NCI-H524 (cell line): ENCODE measurements at places on chromosomes 4 and X.

GRCh38 chr4:133129237-133129636, 19.9 kb upstream of the PCDH10 start:
- no peak for DNase-seq

DNA sequence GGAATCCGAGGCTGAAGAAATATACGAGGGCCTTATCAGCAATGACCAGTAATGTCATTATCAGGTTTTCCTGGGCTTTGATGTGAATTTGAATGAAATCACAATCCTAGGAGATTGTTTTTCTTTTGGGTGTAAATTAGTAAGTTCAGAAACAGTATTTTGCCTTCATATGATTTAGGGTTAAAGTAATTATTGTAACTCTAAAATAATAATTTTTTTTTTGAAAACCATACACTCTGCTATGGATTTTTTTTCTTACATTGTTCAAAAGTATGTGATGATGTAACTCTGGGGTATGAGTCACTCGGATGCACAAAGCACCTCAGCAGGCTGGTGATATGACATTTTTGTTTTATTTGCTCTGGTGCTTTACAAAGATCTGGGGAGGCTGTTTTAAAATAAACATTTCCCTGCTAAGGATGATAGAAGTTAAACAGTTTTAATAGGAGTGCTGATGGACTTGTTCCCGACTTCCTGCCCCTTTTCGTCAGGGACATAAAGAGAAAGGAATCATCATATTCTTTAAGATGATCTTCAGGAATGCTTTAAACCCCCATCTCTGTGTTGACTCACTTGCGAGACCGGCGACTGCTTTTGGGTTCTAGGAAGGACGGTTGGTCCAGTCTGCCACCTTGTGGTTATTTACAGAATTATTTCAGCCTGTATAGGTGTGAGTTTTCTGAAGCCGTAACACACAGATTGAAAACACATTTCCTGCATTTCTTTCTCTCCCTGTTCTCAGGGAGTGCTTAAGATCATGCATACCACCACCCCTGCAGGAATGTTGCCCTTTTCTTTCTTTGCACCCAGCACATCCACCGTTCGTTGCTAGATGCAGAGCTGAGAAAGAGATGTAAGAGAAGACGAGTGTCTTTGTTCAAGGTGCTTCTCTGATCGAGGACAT, 72.5 kb downstream of the RAPGEF2 start:
- DNase-seq: peak; percentile 49

- no peak for DNase-seq
Observed at GRCh38 chrX:134641346-134641745, 16.9 kb downstream of the PLAC1 start.

GRCh38 chrX:56751071-56751470, 22.0 kb downstream of the NBDY start:
- DNase-seq: no peak
